Mammary epithelial cell (primary cell): ENCODE measurements at places on chromosomes 4 and X. TPM values are rescaled to one million over a fixed set of nuclear protein-coding genes. Genes with fewer than 3 reads are reported as not detected.

Gene CYSLTR1
- under 0.01 TPM for total RNA-seq

Gene KCNE5
- 0.50 TPM for total RNA-seq

Gene F8A1
- total RNA-seq: 2.8 TPM

Gene GUCY1A1
- 0.24 TPM in 1 of 2 replicates, not detected in the other for total RNA-seq

Gene AWAT2
- total RNA-seq: not detected in 2 replicates

Gene TMSB15C
- 3.8 and 5.1 TPM in 2 replicates for total RNA-seq

Gene RBPJ
- total RNA-seq: 26.8 TPM

Gene ADH6
- not detected for total RNA-seq

Gene PASD1
- not detected in 2 replicates for total RNA-seq

Gene ARAF
- 15.8 TPM for total RNA-seq

Gene CXCL10
- total RNA-seq: 1.3 TPM in 1 of 2 replicates, not detected in the other

Gene SUPT20HL1
- not detected for total RNA-seq

Gene DNAAF6
- not detected for total RNA-seq
